ENCODE measurements at places on chromosomes 1 and 21.

DNA sequence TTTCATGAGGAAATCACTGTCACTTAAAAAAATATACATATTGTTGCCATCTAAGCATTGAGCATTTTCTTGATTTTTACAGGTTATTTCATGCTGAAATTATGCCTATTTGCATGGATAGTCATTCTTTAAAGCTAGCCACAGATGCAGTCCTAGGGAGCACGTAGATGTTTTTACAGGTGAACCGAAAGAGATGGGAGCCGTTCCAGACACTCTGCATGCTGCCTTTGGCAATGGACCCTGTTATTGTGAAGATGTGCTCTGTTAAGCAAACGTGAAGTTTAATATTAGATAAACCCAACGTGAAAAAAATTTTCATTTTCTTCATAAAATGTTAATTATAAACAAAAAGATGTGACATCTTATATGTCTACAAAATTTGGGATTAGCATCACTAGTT lies 7.1 kb downstream of the PROX1 start:
- DNase-seq, result no peak

GRCh38 chr1:2594001-2594640 lies 7.5 kb downstream of the PRXL2B start:
- no peak for DNase-seq

DNA sequence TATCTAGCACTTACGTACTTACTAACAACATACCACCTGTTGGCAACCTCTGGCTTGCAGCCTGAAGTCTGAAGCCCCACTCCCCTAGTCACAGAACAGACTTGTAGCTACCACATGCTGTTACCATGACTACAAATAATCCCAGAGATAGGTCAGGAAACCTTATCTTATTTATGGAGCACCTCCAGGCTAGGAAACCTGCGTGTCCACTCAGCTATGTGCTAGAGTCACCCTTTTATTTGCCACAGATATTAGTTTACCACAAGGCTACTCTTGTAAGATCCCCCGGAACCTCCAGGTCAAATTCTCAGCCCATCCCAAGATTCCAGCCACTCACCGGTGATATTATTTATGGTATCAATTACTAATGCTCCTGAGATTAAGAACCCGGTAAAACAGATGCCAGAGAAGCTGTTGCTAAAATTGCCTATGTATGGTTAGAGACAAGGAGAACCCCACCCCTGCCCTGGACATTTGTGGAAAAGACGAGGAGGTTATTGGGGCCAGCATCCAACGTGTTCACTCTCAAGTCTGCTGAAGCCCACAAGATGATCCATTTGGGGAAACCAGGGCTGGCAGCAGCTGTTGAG lies 116.5 kb downstream of the TBX15 start:
- DNase-seq, result no peak

GRCh38 chr1:174580801-174581200 lies 133.0 kb downstream of the GPR52 start:
- DNase-seq, result no peak

DNA sequence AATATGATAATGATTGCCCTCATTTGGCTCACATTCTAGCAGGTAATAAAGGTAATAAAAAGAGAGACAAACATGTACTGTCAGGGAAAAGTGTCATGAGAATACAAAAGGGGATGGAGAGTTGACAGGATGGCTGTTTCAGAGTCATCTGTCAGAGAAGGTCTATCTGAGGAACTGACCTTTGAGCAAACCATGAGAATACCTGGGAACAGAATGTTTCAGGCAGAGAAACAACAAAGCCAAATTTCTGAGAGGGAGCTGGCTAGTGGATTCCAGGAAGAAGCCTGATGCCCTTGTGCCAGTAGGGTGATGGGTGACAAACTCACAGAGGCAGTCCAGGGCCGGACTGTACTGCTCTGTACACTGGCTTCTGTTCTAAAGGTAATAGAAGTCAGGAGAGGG lies 107.2 kb downstream of the C1orf21 start:
- no peak for DNase-seq
